SK-MEL-5 (cell line): ENCODE measurements at places on chromosomes 7 and 10. TPM values are rescaled to one million over a fixed set of nuclear protein-coding genes. Genes with fewer than 3 reads are reported as not detected.

DNA sequence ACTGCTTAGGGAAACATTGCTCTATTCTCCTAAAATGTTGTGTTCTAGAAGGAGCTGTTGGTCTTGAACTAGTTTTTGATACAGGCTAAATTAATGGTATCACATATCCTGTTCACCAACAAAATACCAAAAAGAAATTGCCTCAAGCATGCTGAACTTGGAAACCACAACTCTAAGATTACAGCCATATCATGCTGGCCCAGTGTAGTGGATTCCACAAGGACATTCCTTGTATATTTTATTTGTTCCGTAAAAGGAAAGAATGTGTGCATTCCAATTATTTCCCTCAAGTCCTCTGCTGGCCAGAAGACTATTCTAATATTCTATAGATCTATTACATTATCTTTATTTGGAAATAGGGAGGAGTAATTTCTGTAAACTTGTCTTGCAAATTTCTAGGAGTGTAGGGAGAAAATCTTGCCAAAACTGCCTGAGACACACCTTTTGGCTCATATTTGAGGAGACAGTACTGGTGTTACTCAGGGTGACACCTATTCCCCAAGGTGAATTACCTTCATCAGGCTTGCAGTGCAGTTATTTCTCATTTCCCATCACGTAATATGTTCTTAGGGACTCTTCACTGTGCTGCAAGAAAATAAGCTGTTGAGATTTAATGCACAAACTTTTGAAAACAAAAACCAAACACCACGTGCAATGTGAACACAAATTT, 1.9 kb upstream of the NEBL start:
- DNase-seq = no peak

GRCh38 chr7:13155188-13155587, 467.8 kb downstream of the ARL4A start:
- DNase-seq = no peak

GRCh38 chr7:42283553-42283952, 46.5 kb upstream of the GLI3 start:
- no peak for DNase-seq

DNA sequence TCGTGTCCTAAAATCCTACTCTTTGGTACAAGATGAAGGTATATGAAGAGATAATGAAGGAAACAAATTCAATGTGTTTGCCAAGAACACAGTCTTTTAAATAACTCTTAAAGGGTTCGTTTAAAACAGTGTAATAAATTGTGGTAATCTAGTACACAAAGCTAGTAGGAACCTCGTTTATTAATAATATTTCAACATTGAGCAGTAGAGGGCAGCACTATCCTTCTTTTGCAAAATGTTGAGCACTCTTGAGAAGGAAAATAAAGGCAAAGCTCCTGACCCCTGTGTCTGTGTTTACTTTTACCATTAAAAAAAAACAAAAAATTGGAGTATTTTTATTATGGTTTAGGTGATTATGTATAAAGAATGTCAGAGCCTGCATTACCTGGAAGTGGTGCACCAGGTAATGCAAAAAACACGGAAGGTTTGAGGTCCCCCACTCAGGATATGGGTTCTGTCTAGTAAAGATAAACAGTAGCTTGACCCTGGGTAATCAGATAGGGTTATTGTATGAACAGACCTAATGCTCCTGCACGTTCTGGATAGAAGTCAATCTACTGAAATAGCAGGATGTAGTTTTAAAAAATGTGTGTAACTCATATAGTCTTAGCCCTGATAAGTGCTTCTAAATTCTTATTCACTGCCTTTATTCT, 5.7 kb upstream of the GOT1 start:
- peak; percentile 63 for DNase-seq

DNA sequence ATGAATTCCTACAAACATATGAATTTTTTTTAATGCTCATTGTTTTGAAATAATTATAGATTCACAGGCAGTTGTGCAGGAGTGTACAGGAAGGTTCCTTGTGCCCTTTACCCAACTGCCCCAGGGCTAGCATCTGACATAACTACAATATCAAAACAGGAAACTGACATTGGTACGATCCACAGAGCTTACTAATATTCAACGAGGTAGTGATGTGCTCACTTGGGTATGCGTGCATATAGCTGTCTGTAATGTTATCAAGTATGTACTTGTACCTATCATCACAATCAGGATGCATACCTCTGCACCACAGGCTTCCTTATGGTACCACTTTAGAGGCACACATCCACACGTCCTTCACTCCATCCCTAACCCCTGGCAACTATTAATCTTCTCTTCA, 68.3 kb downstream of the BMS1 start:
- no peak for DNase-seq

GRCh38 chr10:6095810-6096570, 7.2 kb downstream of the RBM17 start:
- no peak for DNase-seq

GRCh38 chr7:38122501-38122900, 55.5 kb upstream of the STARD3NL start:
- DNase-seq = no peak

DNA sequence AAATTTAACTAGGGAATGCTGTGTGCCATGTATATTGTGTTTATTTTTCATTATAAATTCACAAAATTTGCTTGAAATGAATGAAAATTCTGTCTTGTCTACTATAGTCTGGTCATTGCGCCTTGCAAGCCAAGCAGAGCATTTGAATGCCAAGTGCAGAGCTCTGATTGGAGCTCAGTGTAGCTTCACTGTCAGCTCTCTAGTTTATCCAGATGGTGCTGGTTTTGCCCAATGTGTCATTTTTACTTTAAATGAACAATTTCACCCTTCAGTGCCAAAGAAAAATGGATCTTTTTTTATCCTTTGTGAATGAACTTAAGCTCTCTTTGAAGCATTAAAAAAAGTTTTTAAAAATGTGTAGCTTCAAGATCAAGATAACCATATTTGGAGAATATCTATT, 225.6 kb upstream of the CACNA2D1 start:
- no peak for DNase-seq

- DNase-seq = no peak
These were observed 30.2 kb upstream of the ERCC6 start for GRCh38 chr10:49569031-49569631.

DNA sequence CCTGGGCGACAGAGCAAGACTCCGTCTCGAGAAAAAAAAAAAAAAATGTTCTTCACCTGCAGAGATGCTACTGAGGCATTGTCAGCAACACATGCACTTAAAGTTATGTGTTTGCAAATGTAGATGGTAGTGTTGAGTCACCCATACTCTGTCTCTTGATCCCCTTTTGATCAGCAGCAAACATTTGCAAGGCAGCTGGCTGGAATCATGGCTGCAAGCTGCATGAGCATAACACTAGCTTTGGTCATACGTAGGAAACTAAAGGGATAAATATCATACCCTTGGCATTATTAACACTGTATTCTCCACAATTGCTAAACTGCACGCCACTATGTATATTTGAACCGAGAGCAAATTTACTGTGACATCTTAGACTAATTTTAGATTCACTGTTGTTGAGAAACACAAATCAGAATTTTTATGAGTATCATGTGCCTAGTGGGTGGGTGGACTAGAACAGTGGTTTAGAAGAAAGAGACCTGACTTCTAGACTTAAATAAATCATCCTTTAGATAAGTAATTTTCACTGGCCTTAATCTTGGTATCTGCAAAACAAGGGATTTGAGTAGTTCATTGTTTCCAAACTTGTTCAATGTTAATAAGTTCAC, 229.3 kb upstream of the MEOX2 start:
- no peak for DNase-seq

- no peak for DNase-seq
These were observed 139.3 kb downstream of the FRMD4A start for GRCh38 chr10:14191407-14191806.

- no peak for DNase-seq
These were observed at the start of gene HHEX for GRCh38 chr10:92689663-92690210. TSS of gene HHEX (plus strand) at chr10:92689955. CDS start at chr10:92689987, 32 bp downstream.

DNA sequence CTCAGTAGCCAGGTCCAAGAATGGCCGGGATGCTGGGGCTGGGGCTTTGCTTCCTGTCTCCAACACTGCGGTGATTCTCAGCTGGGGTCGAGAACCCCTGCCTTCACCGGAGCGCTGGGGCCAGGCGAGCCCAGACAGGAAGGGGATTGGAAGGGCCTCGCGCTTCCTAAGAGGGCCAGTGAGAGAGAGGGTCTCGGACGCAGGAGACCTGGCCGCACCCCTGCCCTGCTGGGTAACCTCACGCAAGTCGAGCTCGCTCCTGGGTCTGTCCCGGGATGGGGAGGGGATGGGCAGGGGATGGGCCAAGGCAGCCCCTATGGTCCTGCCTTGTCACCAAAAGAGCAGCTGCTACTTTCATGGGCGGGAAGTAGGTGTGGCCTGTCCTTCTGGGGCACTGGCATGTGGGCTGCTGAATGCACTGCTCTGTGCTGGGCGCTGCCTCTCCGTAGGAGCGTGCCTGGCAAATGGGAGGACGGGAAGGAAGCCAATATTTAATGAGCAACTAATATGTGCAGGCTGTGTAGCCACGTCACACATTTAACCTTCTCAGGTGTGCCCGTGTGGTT, 20.0 kb downstream of the KCNK18 start:
- DNase-seq = peak; percentile 24

DNA sequence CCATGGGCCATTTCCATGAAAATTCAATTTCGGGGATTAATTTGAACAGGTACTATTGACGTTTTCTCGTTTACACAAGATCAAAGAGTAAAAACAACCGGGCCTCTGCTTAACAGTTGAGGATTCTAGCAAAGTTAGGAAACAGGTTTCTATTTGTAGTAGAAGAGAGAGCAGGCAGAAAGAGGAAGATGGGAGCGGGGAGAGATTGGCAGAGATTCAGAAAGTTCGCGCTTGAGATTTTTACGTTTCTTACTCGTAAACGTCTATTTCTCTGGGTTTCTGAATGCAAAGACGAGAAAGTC, 571 bp upstream of the VWC2 start:
- DNase-seq = no peak

DNA sequence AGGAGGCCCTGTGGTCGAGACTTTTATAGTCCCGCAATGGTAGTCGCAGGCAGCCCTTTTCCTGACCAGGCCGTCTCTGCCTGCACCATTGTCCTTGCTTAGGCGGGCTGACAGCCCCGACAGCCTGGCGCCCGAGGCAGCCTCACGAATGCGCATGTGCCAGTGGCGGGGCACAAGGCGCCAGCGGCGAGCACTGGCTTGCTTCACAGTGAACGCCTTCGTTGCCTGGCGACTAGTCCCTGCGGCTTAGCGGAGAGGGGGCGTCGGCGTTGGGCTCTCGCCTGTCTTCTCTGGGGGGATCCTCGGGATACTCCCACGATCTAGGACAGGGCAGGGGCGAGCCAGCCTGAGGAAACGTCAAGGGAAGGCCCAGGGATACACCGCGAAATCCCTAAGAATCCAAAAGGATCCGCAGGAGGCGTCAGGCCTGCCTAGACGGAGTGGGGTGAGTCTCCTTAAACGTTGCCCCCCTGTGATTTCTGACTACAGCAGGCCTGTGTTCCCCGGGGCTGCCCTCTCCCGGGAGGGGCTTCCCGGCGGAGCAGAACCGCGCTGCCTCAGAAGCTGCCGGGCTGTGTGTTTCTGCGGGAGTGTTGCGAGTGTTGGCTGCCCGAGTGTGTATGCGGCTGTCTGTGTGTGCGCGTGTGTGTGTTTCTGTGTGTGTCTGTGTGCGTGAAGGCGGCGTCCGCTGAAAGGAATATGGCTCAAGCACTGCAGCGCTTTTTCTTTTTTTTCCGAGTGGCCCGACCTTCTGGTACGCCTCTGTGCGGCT, 20.5 kb upstream of the ZNF273 start:
- DNase-seq = no peak

DNA sequence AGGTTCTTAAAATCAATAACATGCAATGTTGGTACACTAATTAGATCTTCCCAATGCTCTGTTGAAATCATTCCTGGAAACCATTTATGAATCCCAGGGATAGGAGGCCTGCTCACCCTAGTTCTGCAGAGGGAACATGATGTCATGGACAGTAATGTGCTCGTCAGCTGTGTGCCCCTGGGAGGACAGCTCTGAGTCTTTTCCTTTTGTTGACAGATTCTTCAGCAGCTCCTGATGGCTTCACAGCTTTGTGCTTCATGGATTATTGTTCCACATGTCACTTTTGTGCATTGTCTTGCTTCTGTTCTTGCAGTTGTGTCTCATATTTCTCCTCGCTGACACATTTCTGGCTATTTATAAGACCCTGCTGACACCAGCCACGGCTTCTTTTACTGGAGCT, 367.5 kb downstream of the CCSER2 start:
- no peak for DNase-seq

- peak; percentile 58 for DNase-seq
These were observed 40.5 kb upstream of the ZNF107 start for GRCh38 chr7:64625114-64626082.

GRCh38 chr7:118129041-118129795, 54.7 kb upstream of the LSM8 start:
- DNase-seq = no peak

DNA sequence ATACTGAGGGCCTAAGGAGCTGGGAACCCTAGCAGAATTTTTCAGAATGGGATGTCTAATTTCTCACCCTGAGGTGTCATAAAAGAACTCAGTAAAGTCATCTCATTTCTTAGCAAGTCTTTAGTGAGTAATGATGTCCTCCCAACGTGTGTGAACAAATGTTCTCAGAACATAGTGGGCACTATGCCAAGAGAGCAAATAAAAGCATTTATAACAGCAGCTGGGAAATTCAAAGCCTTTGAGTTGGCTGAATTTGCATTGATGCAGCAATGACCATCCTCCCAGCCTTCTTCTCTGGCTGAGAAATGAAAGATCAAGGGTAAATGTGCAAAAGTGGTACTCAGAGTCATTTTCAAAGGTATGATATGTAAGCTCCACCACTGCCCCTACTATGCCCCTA, 109.4 kb downstream of the FAM107B start:
- DNase-seq = no peak

DNA sequence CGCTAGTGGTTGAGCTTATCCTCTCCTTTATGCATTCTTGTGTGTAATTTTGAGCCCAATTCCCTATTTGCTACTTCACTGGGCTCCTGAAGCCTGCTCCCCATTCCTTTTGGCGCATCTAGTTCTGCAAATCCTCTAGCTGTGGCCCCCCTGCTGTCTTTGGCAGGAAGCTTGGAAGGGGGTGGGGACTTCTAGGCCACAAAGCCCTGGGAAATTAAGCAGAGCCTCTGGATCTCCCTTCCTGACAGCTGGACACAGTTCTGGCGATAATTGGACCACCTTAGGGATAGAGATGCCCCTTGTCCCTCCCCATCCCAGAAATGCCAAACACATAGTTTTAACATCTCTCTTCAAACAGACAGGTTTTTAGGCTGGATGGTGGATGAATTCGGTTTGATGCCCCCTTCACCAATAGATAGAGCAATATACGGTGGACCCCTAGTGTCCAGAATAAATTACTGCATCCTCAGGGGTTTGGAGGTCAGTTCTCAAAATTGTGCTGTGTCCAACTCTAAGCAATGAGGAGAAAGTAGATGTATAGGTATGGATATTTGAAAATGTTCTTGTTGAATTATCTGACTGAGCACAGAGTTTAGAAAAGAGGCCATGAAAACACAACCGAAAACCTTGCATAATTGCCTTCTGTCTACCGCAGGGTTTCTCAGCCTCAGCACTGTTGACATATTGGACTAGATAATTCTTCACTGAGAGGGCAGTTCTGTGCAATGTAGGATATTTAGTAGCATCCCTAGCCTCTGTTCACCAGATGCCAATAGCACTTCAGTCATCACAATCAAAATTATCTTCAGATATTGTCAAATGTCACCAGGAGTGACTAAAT, 75.5 kb downstream of the PAPSS2 start:
- DNase-seq = peak; percentile 73

GRCh38 chr7:157769086-157769485, 432.3 kb downstream of the DNAJB6 start:
- no peak for DNase-seq

PRRT4 gene
- 0.37 and 0.85 TPM in 2 replicates for total RNA-seq

CYP2W1 gene
- not detected in 2 replicates for total RNA-seq

GALNT17 gene
- 0.03 TPM in 1 of 2 replicates, not detected in the other for total RNA-seq

ADCYAP1R1 gene
- total RNA-seq = not detected in 2 replicates
